ENCODE measurements at places on chromosomes 6 and 20.

GRCh38 chr20:47315339-47316056 is 41.0 kb downstream of the ZMYND8 start:
- no peak for DNase-seq

GRCh38 chr6:64100702-64101303 is 465.2 kb downstream of the PHF3 start:
- DNase-seq, result no peak

GRCh38 chr6:135423649-135424128 is 73.9 kb downstream of the AHI1 start:
- no peak for DNase-seq

- DNase-seq, result no peak
These were observed 12.6 kb upstream of the DST start for GRCh38 chr6:56655249-56655648.

GRCh38 chr20:31644701-31645100 is 7.0 kb downstream of the COX4I2 start:
- no peak for DNase-seq

GRCh38 chr20:49583669-49584417 is 15.9 kb upstream of the PTGIS start:
- DNase-seq, result no peak

DNA sequence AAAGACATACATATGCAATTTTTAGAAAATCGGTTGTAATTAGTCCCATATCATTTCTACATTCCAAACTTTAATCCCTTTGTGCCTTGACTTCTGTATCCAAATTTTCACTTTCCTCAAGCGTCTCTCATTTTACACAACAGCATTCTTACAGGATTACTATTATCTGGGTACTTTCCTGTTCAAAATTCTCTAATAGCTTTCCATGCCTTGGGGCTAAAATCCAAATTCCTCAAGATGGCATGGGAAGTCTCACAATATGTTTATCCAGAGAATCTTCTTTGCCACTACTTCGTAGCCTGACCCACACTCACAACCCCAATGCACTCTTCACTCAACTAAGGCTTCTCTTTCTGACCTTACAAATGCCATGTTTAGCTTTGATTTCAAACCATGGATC is 125.0 kb downstream of the TBX18 start:
- no peak for DNase-seq

DNA sequence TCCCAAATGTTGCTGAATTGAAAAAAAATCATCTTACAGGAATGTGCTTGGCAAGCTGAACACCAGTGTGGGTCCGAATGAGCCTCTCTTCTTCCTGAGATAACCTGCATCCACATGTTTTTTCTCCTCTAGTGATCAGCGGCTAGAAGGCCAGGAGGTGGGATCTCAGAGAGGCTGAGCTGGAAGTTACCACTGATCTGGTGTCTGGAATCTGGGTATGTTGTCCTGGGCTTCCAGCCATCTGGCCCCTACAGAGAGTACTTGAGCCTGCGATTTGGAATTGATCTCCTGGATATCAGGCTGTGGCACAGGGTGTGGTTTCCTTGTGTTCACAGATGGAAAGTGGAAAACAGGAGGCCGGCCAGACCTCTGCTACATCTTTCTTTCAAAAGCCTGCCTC is 35.9 kb downstream of the SULF2 start:
- DNase-seq, result no peak

- peak; percentile 67 for DNase-seq
These were observed 32.0 kb downstream of the GNAS-AS1 start for GRCh38 chr20:58818586-58819285.

DNA sequence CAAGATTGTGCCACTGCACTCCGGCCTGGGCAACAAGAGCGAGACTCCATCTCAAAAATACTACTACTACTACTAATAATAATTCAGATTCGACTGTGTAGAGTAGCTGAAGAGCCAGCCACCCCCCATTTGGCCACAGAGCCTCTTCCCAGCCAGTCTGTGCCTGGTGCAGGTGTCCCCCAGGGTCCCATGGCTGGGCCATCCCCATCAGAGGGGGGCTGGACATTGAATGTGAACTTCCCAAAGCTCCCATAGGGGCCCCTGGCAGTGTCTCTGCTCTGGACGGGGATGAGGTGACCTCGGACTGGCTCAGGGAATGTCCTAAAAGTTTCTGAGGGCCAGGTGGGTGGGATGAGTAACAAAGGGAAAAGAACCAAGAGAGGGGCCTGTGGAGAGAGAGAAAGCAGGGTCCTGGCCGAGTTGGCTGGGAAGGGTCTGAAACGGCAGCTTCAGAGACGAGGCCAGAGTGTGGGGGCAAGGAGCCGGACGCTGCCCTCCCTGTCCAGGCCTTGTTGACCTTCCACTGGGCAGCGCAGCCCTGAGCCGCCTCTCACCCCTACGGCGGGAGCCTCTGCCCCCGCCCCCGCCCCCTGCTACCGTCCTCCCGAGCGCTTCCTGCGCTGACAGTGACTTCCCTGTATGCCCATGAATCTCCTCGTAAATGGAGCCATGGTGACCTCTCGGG is 24.9 kb upstream of the PCMTD2 start:
- DNase-seq, result no peak

DNA sequence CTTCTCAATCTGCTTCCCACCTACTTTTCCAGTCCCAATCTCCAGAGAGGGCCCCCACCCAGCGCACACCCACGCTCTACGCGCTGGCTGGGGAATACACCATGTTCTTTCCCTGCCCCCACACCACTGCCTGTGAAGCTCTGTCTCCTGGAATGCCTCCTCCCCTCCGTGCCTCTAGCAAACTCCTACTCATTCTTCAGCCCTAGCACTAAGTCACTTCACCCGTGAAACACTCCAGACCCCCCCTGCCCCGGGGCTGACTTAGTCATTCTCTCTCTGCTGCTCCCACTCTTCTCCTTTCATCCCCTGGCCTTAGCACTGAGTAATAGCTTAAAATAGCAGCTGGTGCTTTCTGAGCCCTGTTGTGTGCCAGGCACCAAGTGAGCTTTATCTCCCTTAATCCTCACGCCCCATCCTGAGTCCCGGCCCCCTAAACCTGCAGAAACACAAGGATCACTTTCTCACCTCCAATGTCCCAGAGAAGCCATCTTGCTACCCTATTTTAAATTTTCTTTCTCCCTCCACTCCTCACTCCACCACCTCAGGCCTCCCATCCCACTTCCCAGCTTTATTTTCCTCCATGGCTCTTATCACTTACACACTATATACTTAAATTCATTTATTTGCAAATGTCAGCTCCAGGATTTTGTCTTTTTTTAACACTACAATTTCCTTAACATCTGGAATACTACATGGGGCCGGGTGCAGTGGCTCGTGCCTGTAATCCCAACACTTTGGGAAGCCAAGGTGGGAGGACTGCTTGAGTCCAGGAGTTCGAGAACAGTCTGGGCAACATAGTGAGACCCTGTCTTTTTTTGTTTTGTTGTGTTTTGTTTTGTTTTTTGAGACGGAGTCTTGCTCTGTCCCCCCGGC is 6.3 kb upstream of the PARD6B start:
- DNase-seq, result peak; percentile 83

GRCh38 chr20:36249450-36249849 is 13.2 kb downstream of the AAR2 start:
- no peak for DNase-seq

- no peak for DNase-seq
These were observed 44.6 kb upstream of the NT5E start for GRCh38 chr6:85405175-85405852.

DNA sequence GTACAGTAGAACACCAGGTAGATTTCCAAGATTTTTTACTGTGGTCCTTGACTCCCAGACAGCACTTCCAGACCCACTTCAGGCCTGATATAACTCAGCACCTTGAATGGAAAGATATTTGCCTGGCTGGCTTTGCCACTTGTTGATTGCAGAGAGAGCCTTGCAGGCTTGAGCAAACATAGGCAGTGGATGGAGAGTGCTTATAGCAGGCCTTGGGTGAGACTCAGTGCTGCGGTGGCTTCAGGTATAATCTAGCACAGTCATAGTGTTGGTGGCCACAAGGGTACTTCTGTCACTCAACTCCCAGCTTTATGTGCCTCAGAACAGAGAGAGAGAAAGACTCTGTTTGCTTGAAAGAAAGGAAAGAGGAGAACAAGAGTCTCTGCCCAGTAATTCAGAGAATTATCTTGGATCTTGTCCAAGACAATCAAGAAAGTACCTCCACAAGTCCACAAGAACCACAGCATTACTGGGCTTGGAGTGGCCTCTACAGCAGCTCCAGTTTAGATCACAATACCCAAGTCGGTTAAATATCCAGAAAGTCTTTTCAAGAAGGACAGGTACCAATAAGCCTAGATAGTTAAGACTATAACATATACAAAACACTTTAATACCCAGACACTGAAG is 70.5 kb upstream of the FKBP1C start:
- no peak for DNase-seq

- DNase-seq, result no peak
These were observed 434 bp downstream of the ZKSCAN4 start for GRCh38 chr6:28251661-28252008.

GRCh38 chr6:37565267-37566110 is 65.8 kb upstream of the CCDC167 start:
- no peak for DNase-seq

DNA sequence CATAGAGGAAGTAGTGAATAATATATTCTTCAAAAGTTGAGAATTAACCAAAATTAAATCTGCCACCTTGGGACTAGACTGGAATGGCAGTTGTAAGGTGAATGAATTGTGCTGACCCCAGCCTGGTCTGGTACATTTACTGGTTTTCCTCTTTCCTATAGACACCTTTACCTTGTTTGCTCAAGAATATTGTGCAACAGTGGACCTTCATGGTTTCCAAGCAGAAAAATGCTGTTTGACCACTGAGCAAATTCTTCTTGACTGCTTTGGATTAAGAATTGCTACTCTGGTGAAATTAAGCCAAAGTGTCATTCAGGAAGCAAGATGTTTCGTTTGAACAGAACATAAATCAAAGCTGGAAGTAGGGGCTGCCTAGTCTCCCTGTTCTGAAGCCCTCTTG is 156.6 kb upstream of the TAB2 start:
- no peak for DNase-seq

- DNase-seq, result no peak
These were observed 46.7 kb upstream of the BLCAP start for GRCh38 chr20:37574199-37574890.

GRCh38 chr6:75922226-75922625 is 150.2 kb downstream of the IMPG1 start:
- DNase-seq, result no peak

- DNase-seq, result no peak
These were observed 7.0 kb upstream of the BEND6 start for GRCh38 chr6:56947924-56948323.

GRCh38 chr6:28920281-28920680 is 3.5 kb downstream of the TRIM27 start:
- no peak for DNase-seq

- no peak for DNase-seq
These were observed 159.1 kb downstream of the MTHFD1L start for GRCh38 chr6:151024597-151024996.

DNA sequence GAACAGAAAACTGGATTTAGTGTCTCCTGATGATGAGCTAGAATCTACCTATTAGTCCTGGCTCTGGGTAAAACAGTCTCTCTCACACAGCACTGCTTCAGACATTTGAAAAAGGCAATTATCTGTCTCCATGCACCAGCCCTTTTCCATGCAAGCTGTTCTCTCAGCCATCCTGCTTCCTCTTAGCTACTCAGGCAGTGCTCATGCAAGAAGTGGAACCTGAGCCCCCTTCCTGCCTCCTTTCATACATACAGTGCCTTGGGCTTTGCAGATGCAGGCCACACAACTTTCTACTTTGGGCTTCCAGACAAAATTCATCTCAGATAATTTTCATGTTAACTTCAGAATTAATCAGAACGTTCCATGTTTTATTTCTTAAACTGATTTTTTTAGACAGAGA is 151.3 kb downstream of the RALGAPA2 start:
- no peak for DNase-seq

GRCh38 chr20:4320291-4320690 is 304.9 kb upstream of the RNF24 start:
- no peak for DNase-seq

DNA sequence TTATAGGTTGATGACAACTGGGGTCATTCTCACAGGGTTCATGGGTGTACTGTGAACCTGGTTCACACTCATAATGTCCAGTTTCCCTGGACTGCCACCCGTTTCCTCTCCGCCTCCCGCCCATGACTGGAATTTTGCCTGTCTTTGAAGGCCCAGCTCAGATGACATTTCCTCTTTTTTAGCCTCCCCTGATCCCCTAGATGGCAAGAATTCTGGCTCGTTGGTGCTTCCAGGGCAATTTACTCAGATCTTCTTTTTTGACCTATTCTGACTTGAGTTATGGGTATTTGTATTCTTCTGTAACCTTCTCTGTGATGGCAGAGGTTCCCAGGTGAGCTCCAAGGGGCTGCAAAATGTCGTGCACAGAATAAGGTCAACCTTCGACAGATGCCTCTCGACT is 5.7 kb upstream of the CITED2 start:
- no peak for DNase-seq

- no peak for DNase-seq
These were observed 20.3 kb downstream of the SOX4 start for GRCh38 chr6:21613809-21614208.

GRCh38 chr6:36054956-36055355 is 27.3 kb downstream of the MAPK14 start:
- no peak for DNase-seq

DNA sequence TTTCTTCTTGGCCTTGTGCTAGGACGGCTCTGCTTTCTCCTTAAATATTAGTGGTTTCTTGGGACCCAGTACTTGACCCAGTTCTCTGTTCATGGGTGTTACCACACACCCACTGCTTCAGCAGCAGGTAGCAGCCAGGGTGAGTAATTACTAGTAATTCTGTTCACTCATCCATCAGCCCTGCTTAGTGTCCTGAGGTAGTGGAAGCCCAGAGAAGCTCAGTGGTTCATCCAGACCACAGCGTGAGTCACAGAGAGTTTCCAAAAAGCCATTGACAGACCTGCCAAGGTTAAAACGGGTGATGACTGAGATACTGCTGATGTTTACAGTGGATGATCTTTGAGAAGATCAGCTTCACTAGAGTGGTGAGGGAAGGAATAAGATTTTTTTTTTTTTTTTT is 51.7 kb upstream of the HINT3 start:
- peak; percentile 47 for DNase-seq

DNA sequence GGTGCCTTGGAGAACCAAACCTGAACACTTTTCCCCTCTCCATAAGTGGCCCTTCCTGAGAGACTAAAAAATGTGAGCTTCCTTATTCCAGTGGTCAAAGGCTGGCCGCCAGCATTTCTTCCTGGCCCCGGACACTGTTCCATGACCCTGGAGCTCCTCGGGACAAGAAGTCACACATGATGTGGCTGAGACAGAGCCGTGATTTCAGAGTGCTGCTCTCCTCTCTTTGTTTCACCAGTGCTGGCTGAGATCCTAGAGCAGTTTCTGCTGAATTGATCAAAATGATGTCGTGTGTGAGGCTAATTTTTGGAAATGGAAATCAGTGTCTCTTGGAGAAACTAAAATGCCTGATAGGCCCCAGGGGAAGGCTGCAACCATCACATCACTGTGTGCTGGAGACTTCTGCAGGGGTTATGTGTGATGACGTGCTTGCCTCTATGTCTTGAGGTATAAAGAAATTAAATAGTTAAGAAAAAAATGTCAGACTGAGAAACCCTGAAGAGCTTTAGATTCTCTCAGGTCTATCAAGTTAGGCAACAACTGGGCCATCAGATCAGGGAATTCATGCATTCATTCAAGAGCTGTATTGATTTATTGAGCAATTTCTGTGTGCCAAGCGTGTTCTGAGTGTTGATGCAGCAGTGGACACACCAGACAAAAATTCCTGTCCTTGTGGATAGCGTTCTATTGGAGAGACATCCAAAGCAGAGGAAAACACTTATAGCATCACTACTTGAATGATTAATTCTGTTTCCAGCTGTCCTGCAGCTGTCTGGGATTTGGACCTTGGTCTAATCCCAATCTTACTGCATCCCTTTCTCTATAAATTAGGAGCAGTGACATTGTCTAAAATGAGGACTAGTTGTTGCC is 72.7 kb upstream of the CCN6 start:
- no peak for DNase-seq
